ENCODE measurements at places on chromosomes 16 and 17.

- DNase-seq = no peak
Observed at GRCh38 chr16:794853-795466, 5.6 kb downstream of the GNG13 start.

- DNase-seq = no peak
Observed at GRCh38 chr17:8997994-8998628, 23.2 kb upstream of the NTN1 start.

DNA sequence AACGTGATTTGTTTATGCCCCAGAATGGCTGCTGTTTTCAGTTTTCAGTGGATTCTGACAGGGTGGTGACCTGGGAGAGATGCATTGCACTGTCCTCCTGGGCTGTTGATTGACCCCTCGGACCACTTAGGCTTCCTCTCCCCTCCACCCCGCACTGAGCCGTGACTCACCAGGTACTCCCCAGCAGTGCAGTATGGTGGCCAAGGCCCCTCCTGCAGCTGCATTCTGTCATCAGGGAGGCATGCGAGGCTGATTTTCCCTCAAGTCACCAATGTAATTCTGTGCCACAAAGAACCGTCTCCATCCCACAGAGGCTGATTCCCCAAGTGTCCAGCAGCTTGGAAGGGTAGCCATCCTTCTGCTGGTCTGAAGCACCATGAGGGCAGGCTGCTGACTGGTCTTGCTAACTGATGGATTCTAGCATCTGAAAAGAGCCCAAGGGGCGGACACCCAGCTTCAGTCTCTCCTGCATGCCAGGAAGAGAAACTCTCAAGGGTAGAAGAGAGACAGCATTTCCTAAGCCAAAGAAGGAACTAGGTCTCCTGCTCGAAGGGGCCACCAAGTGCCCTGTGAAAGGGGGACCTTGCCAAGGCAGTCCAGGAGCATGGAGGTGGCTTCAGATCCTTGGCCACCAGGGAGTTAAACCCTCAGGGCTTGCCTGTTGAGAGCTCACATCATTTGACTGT lies 148.1 kb downstream of the SOCS1 start:
- DNase-seq = no peak

DNA sequence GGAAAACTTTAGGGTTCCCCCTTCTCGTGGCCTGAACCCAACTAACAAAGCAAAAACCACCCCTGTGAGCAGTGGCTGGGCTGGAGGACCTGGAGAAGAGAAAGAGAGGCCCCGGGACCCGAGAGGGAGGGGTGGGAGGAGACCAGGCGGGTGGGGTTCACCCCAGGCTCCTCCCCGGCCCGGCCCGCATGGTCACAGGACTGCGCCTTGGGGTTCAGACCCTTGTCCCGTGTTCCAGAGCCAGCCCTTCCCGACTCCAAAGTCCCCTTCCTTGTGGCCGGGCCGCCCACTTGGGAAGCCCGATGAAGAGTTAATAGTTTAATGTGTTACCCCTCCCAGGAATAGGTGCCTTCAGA lies 852 bp downstream of the MARVELD3 start:
- DNase-seq = no peak

- DNase-seq = no peak
Observed at GRCh38 chr17:5585836-5586521, 1.7 kb upstream of the NLRP1 start.

- DNase-seq = no peak
Observed at GRCh38 chr17:58312829-58313228, 15.8 kb downstream of the TSPOAP1 start.

- no peak for DNase-seq
Observed at GRCh38 chr17:32382526-32383223, 32.7 kb downstream of the ZNF207 start.

- DNase-seq = no peak
Observed at GRCh38 chr17:50424996-50425681, 879 bp upstream of the ACSF2 start.

GRCh38 chr17:39416141-39416540 lies 14.7 kb upstream of the FBXL20 start:
- DNase-seq = no peak

GRCh38 chr17:18377437-18378204 lies at the start of gene EVPLL:
TSS of gene EVPLL (plus strand) at chr17:18377778. CDS start at chr17:18380938, 3,160 bp downstream.
- DNase-seq = no peak

- no peak for DNase-seq
Observed at GRCh38 chr17:60862482-60862881, 184.8 kb downstream of the BCAS3 start.

DNA sequence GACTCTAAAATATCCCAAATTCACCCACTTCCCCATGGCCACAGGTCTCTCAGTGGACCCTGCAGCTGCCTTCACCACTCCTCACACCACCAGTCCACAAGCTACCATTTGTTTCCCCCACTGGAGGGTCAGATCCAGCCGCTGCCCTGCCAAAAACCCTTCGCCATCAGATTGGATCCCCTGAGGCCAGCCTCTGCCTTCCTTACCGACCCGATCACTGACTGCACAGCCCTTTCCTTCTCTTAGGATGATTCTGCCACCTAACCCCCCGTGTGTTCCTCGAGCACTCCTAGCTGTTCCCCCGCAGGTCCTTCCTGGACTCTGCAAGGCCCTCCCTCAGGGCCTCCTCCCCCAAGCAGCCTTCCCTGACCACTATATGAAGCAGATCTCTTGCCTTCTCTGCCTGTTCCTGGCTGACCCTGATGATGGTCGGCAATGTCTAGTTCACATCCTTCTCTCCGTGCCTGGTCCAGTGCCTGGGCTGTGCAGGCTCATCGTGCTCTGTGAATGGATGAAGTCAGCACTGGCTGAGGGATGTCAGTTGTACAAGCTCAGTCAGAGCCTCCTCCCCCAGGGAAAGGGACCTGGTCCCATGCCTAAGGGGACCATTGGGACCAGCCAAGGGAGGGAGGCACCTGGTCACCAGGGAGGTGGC lies 46.0 kb downstream of the CPNE2 start:
- DNase-seq = no peak

DNA sequence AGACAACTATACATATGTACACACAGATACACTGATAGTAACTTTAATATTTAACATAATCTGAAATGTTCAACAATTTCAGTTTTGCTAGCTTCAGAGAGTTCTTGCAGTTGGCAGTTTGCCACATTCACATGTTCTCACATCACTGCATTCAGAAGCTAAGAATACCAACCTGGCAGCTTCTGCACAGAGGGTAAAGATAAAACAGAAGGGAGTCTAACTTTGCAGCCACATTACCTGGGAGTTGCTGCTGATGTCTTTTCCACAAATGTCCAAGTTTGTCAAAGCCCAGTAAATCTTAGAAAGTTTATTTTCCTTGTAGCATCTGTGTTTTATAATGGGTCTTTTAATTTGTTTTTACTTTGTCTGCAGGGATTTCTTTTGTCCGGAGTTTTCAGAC lies 332.0 kb downstream of the BCAS3 start:
- no peak for DNase-seq

DNA sequence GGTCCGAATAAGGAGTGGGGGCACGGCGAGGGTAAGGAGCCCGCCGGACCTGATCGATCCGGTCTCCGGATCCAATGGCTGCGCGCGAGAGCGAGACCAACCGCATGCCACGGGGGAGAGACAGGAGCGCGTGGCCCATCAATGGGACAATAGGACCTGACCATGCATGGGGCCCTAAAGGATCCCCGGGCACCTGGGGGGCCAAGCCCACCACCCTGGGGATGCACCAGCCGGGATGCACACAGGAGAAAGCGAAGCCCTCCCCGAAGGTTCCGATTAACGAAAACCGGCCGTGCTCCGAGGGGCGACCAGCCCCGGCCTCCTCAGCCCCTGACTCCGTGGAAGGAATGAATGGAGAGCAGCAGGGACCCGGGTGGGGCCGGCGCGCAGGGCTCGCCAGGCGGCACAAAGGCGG lies 525 bp downstream of the JPT1 start:
- DNase-seq = no peak

- DNase-seq = no peak
Observed at GRCh38 chr16:17555176-17555575, 84.4 kb upstream of the XYLT1 start.

- DNase-seq = no peak
Observed at GRCh38 chr16:85266857-85267256, 154.6 kb upstream of the CIBAR2 start.

GRCh38 chr17:45651145-45651709 lies 132.9 kb upstream of the CRHR1 start:
- no peak for DNase-seq

DNA sequence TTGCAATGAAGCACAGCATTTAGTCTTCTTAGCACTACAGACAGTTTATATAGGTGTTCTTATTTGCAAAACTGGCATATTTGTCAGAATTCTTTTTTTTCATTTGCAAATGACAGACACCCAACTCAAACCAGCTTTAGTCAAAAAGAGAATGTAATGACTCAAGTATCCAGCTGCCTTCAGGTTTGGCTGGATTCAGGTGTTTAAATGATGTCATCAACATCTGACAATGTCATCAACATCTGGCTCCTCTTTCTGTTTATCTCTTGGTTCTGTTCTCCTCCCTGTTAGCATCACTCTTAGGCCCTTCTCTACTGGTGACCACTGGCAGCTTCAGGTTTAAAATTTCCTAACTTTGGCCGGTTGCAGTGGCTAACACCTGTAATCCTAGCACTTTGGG lies 18.9 kb downstream of the TMC5 start:
- no peak for DNase-seq

GRCh38 chr17:58174871-58175270 lies 8.1 kb downstream of the OR4D2 start:
- no peak for DNase-seq

DNA sequence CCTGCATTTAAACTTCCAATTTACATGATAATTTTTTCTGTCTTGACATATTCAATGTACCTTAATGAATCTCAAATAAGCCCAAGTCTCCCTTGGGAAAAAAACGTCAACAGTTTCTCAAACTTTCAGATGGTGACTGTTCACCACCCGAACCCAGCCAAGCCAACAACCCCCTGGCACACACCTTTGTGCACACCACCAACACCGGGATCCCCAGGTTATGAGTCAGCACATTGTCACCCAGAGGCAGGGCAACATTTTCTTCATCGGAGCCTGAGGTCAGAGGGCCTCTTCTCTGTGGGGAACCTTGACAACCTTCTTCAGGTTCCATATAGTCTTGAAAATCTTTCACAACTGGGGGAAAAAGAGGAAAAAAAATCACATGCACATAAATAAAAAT lies 15.5 kb downstream of the DYNC1LI2 start:
- DNase-seq = no peak

- DNase-seq = no peak
Observed at GRCh38 chr16:563072-563644, 3.0 kb downstream of the PRR35 start.

- no peak for DNase-seq
Observed at GRCh38 chr17:49572806-49573420, 2.8 kb upstream of the NXPH3 start.

- no peak for DNase-seq
Observed at GRCh38 chr16:67394155-67395104, 1.1 kb upstream of the TPPP3 start.

DNA sequence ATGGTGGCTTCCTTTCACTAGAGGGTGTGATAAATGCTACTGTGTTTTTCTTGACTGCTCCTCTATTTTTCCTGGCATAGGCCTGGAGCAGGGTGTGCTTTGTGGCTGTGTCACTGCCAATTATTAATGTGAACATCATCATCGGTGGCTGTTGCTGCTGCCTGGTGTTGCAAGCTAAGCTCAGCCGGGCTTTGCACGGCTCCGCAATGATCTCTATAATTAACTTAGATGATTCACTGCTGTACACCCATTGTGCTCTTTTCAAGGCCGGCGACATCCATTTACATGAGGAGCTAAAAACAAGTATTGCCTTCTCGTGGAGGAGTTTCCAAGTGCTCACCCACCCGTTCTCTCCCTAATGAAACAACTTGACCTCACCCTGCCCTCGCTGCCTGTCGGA lies 160.1 kb upstream of the IRX3 start:
- no peak for DNase-seq

GRCh38 chr17:15291674-15292361 lies 26.7 kb upstream of the PMP22 start:
- DNase-seq = no peak

Data from left forelimb (tissue), 1 donor.